ENCODE measurements at places on chromosomes 2 and 18.

- DNase-seq = no peak
Observed at GRCh38 chr18:51425889-51426288, 228.4 kb upstream of the MEX3C start.

DNA sequence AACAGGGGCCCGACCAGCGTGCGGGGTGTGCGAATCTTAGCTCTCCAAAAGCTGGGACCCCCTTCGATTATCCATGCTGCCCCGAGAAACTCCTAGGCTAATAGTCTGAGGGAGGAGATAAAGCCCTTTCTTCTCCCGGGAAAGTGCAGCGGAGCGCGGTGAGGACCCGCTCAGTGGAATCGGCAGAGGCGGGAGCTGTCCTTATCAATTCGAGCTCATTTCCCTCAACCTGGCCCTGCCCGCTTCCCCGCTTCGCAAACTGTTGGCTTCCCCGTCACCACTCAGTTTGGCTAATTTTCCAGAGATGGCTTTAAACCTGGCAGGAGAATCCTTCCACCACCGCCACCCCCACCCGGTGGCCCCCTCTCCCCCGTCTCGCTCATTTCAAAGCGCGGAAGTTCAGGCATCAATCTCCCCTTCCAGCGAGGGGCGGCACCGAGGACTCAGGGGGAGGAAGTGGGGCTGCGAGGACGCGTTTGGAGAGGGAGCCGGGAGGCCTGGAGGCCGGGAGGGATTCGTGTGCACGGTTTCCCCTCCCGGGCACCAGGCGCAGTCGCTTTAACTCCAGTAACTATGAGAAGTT is 1.6 kb downstream of the KLHL14 start:
- DNase-seq = no peak

GRCh38 chr18:73715210-73715670 is 432.4 kb downstream of the FBXO15 start:
- DNase-seq = no peak

DNA sequence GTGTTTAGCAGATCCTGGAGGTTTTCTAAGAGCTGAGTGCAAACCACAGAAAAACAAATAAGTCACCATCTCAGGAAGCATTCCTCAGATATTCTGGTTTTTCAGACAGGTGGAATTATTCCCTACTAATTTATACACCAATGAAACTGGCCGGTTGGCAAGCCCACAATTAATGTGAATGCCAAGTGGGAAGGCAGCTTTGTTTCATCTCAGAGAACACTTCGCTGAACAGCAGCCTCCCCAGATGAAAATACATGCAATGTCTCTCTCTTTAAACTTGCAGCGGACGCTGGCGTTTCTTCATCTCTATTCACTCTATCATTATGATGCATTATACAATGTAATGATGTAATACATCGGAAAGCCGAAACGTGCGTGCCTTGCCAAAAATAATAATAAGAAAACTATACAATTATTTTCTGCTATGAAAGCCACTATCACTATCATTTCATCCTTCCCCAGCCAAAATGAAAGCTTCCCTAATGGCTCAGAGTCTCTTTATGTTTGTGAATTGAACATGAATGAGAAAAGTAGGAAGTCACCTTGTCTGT is 649.4 kb downstream of the BCL11A start:
- DNase-seq = no peak

- no peak for DNase-seq
Observed at GRCh38 chr2:8485736-8486135, 196.1 kb upstream of the ID2 start.
